Activated CD8-positive, alpha-beta memory T cell treated with anti-CD3 and anti-CD28 coated beads for 24 hours (primary cell): ENCODE measurements at places on chromosomes 5 and 9.
A peak's percentile ranks its signal among the peaks of the same experiment; 100 is the strongest.

DNA sequence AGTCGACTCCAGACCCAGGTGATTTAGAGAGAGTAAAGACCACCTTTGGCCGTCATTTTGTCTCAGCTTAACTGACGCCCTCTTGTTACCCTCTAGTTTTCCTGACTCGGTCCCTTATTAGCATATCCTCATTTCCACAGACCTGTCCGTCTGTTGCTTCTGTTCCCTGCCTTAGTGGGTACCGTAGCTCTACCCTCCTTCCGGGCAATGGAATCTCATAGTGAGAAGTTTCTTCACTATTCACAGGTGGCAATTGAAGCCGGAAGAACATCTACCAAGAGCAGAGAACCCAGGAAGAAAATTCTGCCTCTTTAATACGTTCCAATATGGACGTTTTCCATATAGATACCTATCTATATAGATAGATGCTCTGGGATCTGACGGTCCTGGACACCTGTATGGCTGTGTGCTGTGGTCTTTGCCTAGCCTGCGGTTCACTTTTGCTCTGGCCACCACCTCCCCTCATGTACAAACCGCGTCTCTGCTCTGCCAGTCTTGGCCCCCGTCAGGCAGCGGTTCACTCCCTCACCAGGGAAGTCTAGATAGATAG is 652 bp upstream of the TMEM161B start:
- DNase-seq = peak; percentile 59

- DNase-seq = no peak
These were observed 24.6 kb downstream of the TLE1 start for GRCh38 chr9:81664638-81665222.

GRCh38 chr5:128007939-128008338 is 75.6 kb upstream of the SLC12A2 start:
- no peak for DNase-seq

- no peak for DNase-seq
These were observed 4.7 kb upstream of the CNTFR start for GRCh38 chr9:34594177-34594576.
